ENCODE measurements at places on chromosomes 2 and 18.

- DNase-seq: peak; percentile 1
These were observed 515.8 kb downstream of the GALR1 start for GRCh38 chr18:77765468-77765867.

- no peak for DNase-seq
These were observed 261.8 kb upstream of the FANCL start for GRCh38 chr2:58502931-58503330.

GRCh38 chr2:127707890-127708648, 6.8 kb downstream of the SFT2D3 start:
- DNase-seq: no peak

GRCh38 chr2:73827018-73827417, 1.7 kb upstream of the STAMBP start:
- DNase-seq: peak; percentile 40

GRCh38 chr2:146213674-146214073, 1631.2 kb upstream of the ACVR2A start:
- DNase-seq: no peak
